ENCODE measurements at places on chromosomes 16 and 17. TPM values are rescaled to one million over a fixed set of nuclear protein-coding genes. Genes with fewer than 3 reads are reported as not detected.
A peak's percentile ranks its signal among the peaks of the same experiment; 100 is the strongest.

Gene CCDC200
- not detected for total RNA-seq

Gene FOXL1
- total RNA-seq = 10.1 TPM

Gene SLC5A10
- not detected for total RNA-seq

Gene GPR142
- total RNA-seq = not detected

Gene IL34
- total RNA-seq = 25.0 TPM

Gene EXOC3L1
- total RNA-seq = not detected

Gene RASD1
- total RNA-seq = 0.42 TPM

Gene TBC1D3G
- not detected for total RNA-seq

Gene ZFHX3
- total RNA-seq = 86.8 TPM

DNA sequence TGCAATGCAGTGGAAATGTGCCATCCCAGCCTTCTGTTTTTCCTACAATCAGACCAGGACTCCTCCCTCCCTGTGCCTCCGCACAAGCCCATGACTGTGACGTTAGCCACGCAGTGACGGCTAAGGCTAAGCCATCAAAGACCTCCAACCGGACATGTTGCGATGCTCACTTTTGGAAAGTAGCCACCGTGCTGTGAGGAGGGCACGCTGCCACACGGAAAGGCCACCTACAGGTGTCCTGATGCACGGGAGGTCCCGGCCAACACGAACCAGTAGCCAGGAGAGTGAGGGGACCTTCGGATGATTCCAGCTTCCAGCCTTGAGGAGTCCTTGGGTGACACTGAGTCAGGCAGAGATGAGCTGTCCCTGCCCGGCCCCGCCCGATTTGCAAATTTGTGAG is 53.9 kb downstream of the FOXL1 start:
- no peaks in the 10 kb centered on the region for H3K36me3 ChIP-seq
- DNase-seq = no peak
- peaks cover 32% of the 10 kb centered on the region for H3K4me1 ChIP-seq
- no peak overlapping the region for H3K27ac ChIP-seq
- H3K4me3 ChIP-seq = no peak overlapping the region
- no peaks in the 10 kb centered on the region for H3K27me3 ChIP-seq

DNA sequence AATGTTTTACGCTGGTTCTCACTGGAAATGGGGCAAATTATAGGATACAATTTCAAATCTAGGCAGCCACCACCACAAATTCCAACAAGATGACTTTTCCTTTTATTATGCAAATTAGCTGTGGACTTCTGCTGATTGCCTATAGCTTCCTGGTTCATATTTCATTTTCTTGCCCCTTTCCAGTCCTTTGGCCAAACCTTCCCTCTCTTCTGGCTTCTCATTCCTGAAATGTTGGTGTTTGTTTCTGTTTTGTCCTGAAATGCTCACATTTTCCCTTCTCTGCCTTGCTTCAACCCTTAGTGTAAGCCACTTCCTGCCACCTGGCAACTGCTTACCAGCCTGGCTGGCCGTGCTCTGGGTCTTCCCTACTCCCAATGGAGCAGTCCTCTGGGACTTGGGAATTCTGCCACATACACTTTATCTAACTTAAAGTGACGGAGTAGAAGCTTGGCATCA is 14.0 kb downstream of the PRSS54 start:
- H3K27ac ChIP-seq = peak overlapping the region; percentile 47
- no peak overlapping the region for H3K4me3 ChIP-seq
- H3K27me3 ChIP-seq = no peaks in the 10 kb centered on the region
- peaks cover 12% of the 10 kb centered on the region for H3K4me1 ChIP-seq
- DNase-seq = no peak

DNA sequence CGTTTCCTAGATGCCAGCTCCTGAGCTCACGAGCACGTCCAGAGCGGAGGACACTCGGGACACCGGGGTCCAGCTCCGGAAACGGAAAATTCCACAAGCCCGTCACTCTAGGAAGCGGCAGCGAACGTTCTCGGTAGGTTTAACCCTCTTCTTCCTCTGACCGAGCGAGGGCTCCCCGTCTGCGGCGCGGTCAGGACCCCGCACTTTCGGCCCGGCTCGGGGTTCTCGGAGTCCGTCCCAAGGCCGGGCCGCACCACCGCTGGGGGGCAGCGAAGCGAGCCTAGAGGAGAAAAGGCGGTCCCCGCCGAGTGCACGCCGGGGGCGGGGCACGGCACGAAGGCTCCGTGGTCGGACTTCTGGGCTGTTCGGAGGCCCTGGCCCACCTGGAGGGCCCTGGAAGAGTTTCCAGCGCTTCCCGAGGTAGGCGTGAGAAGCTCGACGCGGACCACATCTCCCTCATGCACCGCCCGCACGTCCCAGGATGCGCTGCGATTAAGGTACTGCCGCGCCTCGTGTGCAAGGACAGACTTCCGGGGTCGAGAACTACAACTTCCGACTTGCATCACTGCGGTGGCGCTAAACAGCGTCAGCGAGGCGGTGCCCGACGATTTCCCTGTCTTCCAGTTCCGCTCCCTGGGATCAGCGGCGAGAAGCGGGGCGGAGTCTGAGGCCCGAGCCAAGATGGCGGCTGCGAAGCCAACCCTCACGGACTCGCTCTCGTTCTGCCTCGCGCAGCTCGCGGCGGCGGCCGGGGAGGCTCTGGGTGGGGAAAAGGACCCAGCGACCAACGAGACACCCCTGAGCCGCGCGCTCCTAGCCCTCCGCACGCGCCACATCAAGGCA is at the start of gene ARMC5:
Gene ARMC5, plus strand, starts transcription at position 658 of the 843 bp plus-strand sequence. Its CDS starts 24 bp downstream, at position 682.
- peak; percentile 98 for DNase-seq
- no peaks in the 10 kb centered on the region for H3K27me3 ChIP-seq
- H3K36me3 ChIP-seq = peaks cover 9% of the 10 kb centered on the region
- peak within 1 kb of the TSS; percentile 87 for H3K4me3 ChIP-seq
- peak within 1 kb of the TSS; percentile 97 for H3K27ac ChIP-seq

DNA sequence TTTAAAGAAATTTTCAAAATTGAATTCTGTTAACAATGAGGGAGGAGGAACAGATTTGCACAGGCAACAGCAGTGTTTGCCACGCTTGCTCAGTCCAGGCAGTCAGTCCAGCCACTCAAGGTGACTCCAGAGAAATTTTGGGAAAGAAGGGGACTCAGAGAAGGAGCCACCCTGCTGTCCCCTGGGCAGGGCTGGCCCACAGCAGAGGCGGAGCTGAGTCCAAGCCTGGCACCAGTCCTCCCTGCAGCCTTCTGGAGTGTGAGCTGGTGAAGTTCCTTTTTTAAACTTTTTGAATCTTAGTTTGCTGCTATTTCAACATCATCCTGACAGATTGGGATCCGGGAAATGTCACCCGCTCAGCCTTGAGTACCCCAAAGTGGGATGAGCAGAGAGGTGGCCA is 14.5 kb upstream of the SLC47A2 start:
- peaks cover 3% of the 10 kb centered on the region for H3K27me3 ChIP-seq
- H3K36me3 ChIP-seq = no peaks in the 10 kb centered on the region
- H3K4me1 ChIP-seq = peaks cover 17% of the 10 kb centered on the region
- no peak overlapping the region for H3K4me3 ChIP-seq
- no peak for DNase-seq
- H3K27ac ChIP-seq = no peak overlapping the region

GRCh38 chr16:84392031-84392360 is 23.7 kb downstream of the ATP2C2 start:
- no peak for DNase-seq
- H3K4me1 ChIP-seq = no peaks in the 10 kb centered on the region
- H3K27me3 ChIP-seq = peaks cover 23% of the 10 kb centered on the region
- no peaks in the 10 kb centered on the region for H3K36me3 ChIP-seq

DNA sequence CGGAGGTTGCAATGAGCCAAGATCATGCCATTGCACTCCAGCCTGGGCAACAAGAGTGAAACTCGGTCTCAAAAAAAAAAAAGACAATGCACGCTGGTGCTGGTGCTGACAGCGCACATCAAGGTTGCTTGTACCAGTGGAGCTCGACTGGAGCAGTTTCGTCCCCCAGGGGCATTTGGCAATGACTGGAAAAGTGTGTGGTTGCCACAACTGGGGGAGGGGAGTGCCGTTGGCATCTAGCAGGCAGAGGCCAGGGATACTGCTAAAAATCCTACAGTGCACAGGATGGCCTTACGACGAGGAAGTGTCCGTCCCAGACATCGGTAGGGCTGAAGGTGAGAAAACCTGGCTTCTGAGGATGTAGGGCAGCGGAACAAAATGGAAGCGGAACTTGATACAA is 2.4 kb downstream of the MEAK7 start:
- DNase-seq = peak; percentile 40
- H3K4me3 ChIP-seq = no peak overlapping the region
- no peaks in the 10 kb centered on the region for H3K36me3 ChIP-seq
- H3K27ac ChIP-seq = no peak overlapping the region
- H3K4me1 ChIP-seq = peaks cover 32% of the 10 kb centered on the region

- no peak for DNase-seq
- peaks cover 19% of the 10 kb centered on the region for H3K4me1 ChIP-seq
- no peak overlapping the region for H3K4me3 ChIP-seq
- H3K36me3 ChIP-seq = peaks cover 8% of the 10 kb centered on the region
- no peak overlapping the region for H3K27ac ChIP-seq
- H3K27me3 ChIP-seq = no peaks in the 10 kb centered on the region
Observed at GRCh38 chr16:3121851-3122467, 9.6 kb downstream of the ZNF205 start.

DNA sequence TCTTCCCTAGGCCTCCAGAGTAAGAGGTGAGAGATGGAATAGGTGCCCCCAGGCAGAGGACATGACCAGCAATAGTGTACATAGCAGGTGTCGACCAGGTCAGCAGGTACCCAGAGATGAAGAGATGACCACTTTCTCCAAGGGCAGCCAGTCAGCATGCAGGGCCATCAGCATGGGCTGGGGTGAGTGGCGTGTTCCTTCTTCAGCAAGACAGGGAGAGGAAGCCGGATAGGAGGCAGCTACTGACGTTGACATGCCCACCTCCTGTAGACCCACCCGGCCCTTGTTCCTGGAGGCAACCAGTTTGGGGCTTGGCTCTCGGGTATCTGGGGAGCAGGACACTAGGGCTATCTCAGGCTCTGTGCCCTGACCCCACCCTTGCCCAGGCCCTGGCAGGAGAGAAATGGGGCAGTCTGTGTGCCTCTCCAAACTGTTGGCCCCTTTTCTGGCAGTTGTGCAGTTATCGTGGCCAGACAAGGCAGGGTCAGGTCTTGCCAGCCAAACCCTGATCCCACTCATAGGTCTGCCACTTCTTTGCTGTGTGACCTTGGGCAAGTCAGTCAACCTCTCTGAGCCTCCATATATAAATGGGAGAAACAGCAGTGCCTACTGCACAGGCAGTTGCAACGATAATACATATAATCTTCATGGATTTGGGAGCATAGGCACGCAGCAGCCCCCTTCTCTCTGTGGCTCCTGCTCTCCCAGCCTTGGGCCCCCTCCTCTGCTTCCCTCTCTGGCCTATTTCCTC is 1.4 kb upstream of the NDRG4 start:
- H3K27me3 ChIP-seq = no peaks in the 10 kb centered on the region
- H3K27ac ChIP-seq = no peak overlapping the region
- peak; percentile 81 for DNase-seq
- H3K36me3 ChIP-seq = no peaks in the 10 kb centered on the region
- H3K4me1 ChIP-seq = peaks cover 27% of the 10 kb centered on the region
- H3K4me3 ChIP-seq = no peak overlapping the region

GRCh38 chr17:17907469-17907868 is 64.7 kb downstream of the TOM1L2 start:
- H3K4me1 ChIP-seq = peaks cover 21% of the 10 kb centered on the region
- H3K27ac ChIP-seq = no peak overlapping the region
- no peaks in the 10 kb centered on the region for H3K27me3 ChIP-seq
- H3K4me3 ChIP-seq = no peak overlapping the region
- peaks cover 21% of the 10 kb centered on the region for H3K36me3 ChIP-seq
- DNase-seq = peak; percentile 0

- H3K27me3 ChIP-seq = no peaks in the 10 kb centered on the region
- no peak overlapping the region for H3K27ac ChIP-seq
- no peak overlapping the region for H3K4me3 ChIP-seq
- DNase-seq = no peak
- peaks cover 9% of the 10 kb centered on the region for H3K36me3 ChIP-seq
- H3K4me1 ChIP-seq = peaks cover 10% of the 10 kb centered on the region
Observed at GRCh38 chr17:29400818-29401217, 10.7 kb downstream of the TAOK1 start.

GRCh38 chr16:582614-583331 is 7.1 kb upstream of the RAB40C start:
- no peak overlapping the region for H3K4me3 ChIP-seq
- H3K36me3 ChIP-seq = no peaks in the 10 kb centered on the region
- DNase-seq = no peak
- no peaks in the 10 kb centered on the region for H3K27me3 ChIP-seq
- H3K4me1 ChIP-seq = peaks cover 15% of the 10 kb centered on the region

DNA sequence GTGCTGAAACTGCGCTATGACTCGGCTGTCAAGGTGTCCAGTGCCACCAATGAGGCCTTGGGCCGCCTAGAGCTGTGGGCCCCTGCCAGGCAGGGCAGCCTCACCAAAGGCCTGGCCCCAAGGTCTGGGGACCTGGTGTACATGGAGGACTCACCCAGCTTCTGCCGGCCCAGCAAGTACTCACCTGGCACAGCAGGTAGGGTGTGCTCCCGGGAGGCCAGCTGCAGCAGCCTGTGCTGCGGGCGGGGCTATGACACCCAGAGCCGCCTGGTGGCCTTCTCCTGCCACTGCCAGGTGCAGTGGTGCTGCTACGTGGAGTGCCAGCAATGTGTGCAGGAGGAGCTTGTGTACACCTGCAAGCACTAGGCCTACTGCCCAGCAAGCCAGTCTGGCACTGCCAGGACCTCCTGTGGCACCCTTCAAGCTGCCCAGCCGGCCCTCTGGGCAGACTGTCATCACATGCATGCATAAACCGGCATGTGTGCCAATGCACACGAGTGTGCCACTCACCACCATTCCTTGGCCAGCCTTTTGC is 25.0 kb downstream of the WNT9B start:
- H3K4me1 ChIP-seq = no peaks in the 10 kb centered on the region
- H3K4me3 ChIP-seq = no peak overlapping the region
- no peak overlapping the region for H3K27ac ChIP-seq
- H3K27me3 ChIP-seq = peaks cover 1% of the 10 kb centered on the region

DNA sequence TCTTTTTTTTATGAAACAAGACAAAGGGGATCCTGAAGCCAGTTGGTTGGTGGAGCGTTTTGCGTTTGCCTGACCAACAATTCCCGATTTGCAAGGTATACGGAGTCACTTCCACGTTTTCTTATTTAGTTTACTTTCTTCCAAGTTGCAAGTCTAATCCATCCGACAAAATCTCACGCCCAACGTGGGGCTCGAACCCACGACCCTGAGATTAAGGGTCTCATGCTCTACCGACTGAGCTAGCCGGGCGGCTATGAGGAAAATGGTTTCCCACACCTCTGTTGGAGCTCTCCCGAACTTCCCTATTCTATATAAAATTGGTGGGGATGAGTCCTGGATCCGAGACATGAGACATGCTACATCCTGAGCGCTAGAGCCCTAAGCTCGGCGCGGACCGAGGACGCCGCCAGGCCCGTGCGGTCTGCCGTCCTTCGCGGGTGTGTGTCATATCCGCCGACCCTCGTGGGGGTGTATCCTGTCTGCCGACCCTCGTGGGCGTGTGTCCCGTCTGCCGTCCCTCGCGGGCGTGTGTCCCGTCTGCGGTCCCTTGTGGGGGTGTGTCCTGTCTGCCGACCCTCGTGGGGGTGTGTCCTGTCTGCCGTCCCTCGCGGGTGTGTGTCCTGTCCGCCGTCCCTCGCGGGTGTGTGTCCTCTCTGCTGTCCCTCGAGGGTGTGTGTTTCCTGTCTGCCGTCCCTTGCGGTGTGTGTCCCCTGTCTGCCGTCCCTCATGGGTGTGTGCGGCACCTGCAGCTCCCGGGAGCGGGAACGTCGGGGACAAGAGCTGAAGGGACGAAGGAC is 22.6 kb downstream of the ZNF213 start:
- peak overlapping the region; percentile 86 for H3K27ac ChIP-seq
- no peaks in the 10 kb centered on the region for H3K36me3 ChIP-seq
- peak overlapping the region; percentile 90 for H3K4me3 ChIP-seq
- no peaks in the 10 kb centered on the region for H3K27me3 ChIP-seq
- peak; percentile 64 for DNase-seq
- H3K4me1 ChIP-seq = peaks cover 22% of the 10 kb centered on the region
